ENCODE measurements at places on chromosomes 4 and X.

- DNase-seq, result no peak
Measured at GRCh38 chr4:174495626-174496025, 26.7 kb downstream of the HPGD start.

DNA sequence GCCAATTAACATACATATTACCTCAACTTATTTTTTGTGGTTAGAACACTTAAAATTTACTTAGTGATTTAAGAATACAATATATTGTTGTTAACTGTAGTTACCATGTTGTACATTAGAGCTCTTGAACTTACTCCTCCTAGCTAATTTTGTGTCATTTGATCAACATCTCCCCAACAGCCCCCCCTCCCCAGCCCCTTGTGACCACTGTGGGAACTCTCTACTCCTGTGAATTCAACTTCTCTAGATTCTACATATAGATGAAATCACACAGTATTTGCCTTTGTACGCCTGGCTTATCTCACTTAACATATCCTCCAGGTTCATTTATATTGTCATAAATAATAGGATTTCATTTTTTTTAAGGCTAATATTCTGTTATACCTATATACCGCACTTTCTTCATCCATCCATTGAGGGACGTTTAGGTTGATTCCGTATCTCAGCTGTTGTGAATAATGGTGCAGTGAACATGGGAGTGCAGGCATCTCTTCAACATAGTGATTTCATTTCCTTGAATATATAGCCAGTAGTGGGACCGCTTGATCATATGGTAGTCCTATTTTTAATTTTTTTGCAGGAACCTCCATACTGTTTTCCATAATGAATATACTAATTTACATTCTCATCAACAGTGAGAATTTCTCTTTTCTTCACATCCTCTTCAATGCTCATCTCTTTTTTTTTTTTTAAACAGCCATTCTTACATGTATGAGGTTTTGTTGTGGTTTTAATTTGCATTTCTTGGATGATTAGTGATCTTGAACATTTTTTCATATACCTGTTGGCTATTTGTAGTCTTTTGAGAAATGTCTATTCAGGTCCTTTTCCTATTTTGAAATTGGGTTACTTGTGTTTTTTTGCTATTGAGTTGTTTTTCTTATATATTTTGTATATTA lies 66.8 kb downstream of the RAPGEF2 start:
- no peak for DNase-seq

GRCh38 chrX:18899796-18900380 lies 84.0 kb downstream of the PHKA2 start:
- DNase-seq, result peak; percentile 21

DNA sequence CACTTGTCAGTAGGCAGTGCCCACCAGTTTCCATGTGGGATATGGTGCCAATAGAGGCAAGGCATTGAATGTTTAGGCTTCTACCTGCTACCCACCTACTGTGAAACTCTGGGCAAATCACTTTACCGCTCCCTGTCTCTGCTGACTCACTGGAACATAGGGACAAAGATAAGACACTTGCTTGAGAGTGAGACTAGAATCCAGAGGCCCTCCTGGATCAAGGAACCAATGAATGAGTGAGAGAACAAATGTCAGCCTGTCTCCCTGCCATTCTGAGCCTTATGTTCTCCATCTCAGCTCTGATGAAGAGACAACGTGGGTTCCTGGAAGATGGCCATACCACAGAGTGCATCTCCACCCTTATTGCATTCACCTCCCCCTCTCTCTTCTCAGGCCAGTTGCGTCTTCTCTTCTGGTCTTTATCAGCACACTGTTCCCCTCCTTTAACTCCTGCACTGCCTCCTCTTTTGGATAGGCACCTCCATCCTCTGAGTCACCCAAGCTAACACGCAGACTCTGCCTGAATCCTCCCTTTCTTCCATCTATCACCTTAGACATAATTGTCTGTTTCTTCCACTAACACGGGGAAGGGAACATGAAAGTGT lies 15.4 kb upstream of the PRRG3 start:
- no peak for DNase-seq

GRCh38 chr4:3257103-3257555 lies 8.2 kb downstream of the MSANTD1 start:
- DNase-seq, result no peak

All from NCI-H524 treated with DMSO at 0.1 percent for 48 hours (cell line).